Caco-2 (cell line): ENCODE measurements at places on chromosomes 16 and 17. TPM values are rescaled to one million over a fixed set of nuclear protein-coding genes. Genes with fewer than 3 reads are reported as not detected.

KCNH6 gene
- total RNA-seq: not detected in 2 replicates

CCL17 gene
- total RNA-seq: not detected in 2 replicates

TPSD1 gene
- not detected in 2 replicates for total RNA-seq

RASL10B gene
- 11.4 and 13.3 TPM in 2 replicates for total RNA-seq

NPB gene
- total RNA-seq: 0.37 and 0.68 TPM in 2 replicates

LDHD gene
- 4.1 and 4.5 TPM in 2 replicates for total RNA-seq

DNA sequence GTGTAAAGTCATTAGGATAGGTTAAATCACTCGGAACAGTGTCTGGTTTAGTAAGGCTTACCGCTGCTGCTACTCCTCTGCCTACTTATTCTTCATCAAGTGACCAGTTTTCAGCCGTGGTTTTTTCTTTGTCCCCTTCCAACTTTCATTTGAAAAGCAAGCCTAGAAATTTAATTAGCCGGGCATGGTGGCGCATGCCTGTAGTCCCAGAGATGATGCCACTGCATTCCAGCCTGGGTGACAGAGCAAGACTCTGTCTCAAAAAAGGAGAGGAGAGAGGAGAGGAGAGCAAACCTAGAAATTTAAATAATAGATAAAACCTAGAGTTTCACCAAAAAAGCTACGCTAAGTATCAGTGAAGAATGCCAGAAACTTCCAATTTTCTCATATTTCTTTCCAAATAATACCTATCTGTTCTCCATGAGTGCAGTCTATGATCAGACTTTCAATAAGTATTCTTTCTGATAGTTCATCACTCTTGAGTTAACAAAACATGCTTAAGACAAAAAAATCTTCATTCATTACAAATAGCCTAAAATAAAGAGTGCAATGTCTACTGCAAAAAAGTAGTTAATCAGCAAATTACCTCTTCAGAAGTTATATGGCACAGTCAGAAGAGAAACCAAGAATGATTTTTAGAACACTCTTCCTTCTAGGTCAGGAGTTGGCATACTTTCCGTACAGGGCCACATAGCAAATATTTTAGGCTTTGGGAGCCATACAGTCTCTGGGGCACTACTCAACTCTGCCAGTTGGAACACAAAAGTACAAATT, 15.1 kb downstream of the ANKFY1 start:
- DNase-seq: no peak

DNA sequence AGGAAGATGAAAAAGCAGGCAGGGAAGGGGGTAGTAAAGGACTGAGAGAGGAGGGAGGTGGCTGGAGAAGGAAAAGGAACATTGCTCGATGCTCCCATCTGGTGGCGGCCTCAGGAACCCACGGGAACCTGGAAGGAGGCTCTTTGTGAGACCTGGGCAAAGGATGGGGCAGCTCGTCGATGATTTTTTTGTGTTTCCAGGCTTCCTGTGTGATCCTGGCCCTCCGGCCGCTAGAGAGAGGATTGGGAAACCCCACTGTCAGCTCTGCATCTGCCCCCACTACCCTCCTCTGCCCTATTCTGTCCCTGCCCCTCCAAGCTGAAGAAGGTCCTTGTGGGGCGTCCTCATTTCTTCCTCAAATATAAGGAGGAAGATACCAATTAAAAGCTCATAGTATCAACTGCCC, 6.6 kb downstream of the WFIKKN2 start:
- peak; percentile 94 for DNase-seq

DNA sequence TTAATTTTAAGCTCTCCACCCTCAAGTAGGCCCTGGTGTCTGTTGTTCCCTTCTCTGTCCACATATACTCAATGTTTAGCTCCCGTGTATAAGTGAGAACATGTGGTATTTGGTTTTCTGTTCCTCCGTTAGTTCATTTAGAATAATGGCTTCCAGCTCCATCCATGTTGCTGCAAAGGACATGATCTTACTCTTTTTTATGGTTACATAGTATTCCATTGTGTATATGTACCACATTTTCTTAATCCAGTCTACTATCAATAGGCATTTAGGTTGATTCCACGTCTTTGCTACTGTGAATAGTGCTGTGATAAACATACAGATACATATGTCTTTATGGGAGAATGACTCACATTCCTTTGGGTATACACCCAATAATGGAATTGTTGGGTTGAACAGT, 111.4 kb upstream of the NACA2 start:
- DNase-seq: no peak

DNA sequence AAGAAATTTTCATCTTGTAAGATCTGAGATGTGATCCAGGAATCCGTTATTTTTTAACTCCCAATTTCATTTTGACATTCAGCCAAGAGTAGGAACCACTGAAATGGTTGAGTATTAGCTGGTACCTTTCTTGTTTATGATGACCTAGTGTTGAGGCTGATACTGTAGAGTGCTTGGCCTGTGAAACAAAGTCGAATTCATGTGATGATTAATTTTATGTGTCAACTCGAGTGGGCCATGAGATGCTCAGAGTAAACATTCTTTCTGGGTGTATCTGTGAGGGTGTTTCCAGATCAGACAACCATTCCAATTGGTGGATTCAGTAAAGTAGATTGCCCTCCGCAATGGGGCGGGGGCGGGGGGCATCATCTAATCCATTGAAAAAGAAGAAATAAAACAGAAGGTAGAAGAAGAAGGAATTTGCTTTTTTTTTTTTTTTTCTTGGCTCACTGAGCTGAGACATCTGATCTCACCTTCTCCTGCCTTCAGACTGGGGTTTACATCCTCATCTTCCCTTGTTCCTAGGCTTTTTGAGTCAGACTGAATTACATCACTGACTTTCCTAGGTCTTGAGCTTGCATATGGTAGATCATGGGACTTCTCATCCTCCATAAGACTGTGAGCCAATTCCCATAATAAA, 264.6 kb upstream of the KCNJ16 start:
- DNase-seq: no peak

DNA sequence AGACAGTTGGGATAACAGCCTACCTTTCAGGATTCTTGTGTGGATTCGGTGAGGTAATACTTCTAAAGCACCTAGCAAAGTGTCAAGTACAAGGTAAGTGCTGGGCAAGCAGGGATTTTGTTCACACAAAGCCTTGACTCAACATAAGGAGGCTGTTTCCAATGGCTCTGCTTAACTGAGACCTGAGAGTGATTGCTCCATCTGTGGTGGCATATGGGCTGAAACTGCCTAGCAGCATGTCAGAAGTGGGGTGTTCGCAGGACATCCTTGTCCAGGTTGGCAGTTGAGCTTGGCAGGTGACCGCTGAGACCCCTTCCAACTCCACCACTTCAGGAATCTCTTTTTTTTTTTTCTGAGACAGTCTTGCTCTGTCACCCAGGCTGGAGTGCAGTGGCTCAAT, 19.8 kb downstream of the IL4R start:
- DNase-seq: no peak

GRCh38 chr16:79856581-79856980, 256.0 kb upstream of the MAF start:
- no peak for DNase-seq

DNA sequence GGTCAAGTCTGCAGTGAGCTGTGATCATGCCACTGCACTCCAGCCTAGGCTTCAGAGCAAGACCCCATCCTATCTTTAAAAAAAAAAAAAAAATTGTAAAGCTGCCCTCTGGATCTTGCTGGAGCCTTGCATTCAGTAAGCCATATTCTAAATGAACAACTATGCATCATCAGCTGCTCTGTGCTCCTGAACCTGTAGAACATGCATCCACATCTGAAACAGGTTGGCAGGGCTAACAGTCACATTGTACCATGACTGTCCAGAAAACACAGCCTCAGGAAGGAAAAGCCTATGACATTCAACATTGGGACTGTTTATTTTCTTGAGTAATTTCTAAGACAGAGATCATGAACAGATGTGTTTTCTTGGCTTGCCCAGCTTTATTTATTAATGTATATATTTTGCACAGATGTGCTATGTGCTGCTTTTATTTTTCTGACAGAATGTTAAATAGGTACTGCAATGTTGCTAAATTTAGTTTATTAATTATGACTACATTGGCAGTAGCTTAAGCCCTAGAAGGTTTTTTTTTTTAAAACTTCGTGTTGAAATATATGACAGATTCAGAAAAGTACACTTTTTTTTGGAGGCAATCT, 19.8 kb downstream of the ACSF2 start:
- no peak for DNase-seq

DNA sequence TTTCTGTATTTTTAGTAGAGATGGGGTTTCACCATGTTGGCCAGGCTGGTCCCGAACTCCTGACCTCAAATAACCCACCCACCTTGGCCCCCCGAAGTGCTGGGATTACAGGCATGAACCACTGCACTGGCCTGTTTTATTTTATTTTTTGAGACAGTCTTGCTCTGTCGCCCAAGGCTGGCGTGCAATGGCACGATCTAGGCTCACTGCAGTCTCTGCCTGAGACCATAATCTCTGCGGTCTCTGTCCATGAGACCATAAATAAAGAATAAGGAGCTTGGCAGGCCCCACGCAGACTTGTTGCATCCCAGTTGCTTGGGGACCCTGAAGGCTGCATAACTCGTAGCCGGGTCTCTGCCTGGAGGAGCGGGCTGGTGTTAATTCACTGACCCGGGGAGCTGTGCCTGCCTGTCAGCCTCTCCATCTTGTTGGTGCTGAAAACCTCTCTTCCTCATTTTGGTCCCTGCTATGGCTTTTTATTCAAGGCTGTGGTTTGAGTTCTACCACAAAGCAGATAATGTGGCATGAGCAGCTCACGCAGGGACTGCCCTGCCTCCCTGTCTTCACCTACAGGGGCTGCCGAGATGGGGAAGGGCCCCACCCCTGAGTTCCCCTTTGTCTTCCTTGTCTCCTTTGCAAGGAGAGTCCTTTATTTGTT, 82.1 kb downstream of the MSI2 start:
- no peak for DNase-seq

GRCh38 chr16:25279491-25279890, 21.8 kb upstream of the ZKSCAN2 start:
- no peak for DNase-seq

- DNase-seq: no peak
Observed at GRCh38 chr17:17381446-17382064, 78.4 kb downstream of the NT5M start.

DNA sequence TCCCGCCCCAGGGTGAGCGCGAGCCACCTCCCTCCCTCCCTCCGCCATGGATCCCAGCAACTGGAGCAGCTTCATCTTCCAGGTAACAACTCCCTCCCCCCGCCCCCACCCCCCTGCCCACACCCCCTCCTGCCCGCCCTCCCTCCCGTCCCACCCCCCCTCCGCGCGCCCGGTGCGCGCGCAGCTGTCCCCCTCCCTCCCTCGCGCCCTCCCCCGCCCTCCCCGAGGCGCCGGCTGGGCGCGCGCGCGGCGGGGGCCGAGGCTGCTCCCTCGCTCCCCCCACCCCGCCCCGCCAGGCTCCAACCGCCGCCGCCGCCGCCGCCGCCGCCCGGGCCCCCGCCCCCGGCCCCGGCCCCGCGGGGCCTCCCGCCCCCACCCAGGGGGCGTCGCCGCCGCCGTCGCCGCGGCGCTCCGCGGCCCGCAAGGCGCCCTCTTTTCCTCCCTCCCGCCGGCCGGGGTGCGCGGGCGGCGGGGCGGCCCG, at the start of gene MAZ:
Gene MAZ (plus strand): TSS at position 431 of the 481 bp plus-strand sequence. CDS start 173 bp downstream, outside the sequence.
- peak; percentile 96 for DNase-seq

GRCh38 chr17:11242411-11242810, 1.4 kb downstream of the SHISA6 start:
- no peak for DNase-seq

DNA sequence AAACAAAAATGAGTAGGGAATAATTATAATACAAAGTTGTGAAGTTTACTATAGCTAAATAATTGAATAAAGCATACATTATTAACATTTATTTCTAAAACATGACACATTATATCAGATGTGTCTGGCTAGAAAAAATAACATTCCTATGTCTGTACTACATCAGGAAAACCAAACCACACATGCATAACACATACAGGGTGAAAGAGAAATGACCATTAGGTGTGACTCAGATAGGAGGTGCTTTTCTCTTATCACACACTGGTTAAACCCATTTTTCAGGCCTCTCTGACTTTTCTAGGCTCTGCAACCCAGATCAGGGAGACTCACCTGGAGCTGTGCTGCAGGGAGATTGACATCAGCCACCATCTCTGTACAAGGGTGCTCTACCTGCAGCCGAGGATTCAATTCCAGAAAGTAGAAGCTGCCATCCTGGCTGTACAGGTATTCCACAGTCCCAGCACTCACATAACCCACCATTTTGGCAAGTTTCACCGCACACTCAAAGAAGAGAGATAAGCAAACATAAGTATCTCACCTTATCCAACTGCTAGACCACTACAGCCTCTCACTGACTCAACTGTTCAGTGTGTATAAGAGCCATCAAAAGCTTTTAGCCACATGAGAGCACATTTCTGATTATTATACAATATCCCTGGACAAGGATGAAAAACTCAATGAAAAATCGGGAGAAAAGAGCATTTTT, 116.6 kb upstream of the C17orf78 start:
- no peak for DNase-seq

GRCh38 chr17:28579526-28579925, 2.8 kb upstream of the ALDOC start:
- no peak for DNase-seq

DNA sequence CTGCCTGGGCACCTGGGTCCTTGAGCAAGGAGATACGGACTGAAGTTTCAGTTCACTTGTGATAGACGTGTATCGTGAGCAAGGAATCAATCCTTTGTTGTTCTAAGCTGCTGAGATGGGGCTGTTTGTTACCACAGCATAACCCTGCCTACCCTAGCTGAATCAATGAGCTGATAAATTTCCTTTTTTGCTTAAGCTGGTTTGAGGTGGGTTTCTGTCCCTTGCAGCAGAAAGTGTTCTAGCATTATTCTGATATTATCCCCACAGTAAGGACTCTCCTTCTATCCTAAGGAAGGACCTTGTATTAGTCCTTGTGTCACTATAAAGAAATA, 51.5 kb downstream of the IL21R start:
- no peak for DNase-seq

- no peak for DNase-seq
Observed at GRCh38 chr17:42129109-42129837, 6.7 kb downstream of the HSPB9 start.

GRCh38 chr17:16488968-16489337, 3.0 kb downstream of the LRRC75A start:
- DNase-seq: no peak
